ENCODE measurements at places on chromosomes 2 and 18.

DNA sequence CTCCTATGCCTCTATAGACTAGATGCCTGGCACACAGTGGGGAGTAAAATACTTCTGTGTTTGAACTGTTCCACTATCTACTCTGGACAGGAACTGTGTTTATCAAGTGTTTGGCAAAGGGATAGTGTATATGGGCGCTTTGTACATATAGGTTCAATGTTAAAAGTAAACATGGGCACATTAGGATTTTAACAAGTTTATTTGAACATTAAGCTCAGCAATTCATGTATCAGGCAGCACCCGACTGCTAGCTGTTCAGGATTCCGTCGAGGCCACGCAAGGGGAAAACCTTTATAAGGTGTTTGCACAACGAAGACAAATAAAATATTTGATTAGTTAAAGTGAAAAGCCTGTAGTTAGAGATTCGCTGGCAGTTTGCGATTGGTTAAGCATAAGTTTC, 43.4 kb upstream of the ROCK2 start:
- DNase-seq, result no peak

DNA sequence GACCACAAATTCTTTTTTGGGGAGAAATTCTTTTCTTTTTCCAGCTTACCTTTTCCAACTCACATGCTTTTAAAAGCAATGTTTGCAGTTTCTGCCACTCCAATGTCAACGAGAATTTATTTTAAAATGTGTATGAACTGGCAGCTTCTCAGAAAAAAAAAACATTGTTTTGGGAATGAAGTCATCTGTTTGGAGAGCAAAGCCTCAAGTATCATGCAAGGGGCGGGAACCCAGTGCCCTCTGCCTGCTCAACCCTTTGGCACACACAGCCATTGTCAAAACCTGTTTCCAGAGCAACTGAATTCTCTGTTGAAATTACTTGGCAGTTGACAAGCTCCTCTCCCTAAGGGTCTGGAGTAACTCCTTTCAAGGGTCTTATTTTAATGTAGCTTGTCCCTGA, 128.5 kb downstream of the QPCT start:
- no peak for DNase-seq

DNA sequence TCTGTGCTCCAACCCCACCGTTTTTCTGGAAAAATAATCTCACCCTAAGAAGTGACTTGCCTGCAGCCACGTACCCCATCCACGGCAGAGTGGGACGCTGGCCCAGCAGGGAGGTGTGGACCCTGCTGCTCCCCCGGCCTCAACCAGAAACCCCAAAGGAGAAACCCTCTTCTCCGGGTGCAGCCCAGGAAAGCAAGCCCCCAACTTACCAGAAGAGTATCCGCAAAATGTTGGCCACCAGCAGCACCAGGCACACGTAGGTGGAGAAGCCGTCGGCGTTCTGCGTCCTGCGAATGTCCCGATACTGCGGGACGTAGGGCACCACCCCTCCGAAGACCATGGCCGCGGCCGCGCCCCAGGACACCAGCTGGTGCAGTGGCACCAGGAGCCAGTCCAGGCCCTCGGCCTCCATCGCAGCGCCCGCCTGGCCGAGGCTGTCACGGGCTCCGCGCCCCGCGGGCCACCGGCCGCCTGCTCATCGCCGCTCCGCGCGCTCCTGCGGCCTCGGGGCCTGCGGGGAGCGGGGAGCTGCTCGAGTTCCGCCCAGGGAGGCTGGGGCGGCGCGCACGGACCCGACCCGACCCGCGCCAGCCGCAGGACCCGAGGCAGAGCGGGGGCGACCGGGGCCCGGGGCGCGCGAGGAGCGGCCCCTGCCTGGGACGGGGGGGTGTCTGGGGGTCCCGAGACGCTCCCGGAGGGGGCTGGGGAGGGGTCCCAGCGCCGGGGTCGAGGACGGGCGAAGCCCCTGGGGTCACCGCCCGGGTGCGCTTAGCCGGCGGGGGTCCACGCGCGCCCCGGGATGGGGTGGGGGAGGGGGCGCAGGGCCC, 725 bp downstream of the SLC66A2 start:
- DNase-seq, result no peak

- DNase-seq, result no peak
These were observed 33.8 kb downstream of the KCNS3 start for GRCh38 chr2:17912266-17912691.
